Activated CD4-positive, alpha-beta T cell treated with anti-CD3 and anti-CD28 coated beads for 4 hours (primary cell): ENCODE measurements at places on chromosomes 6 and 20.
A peak's percentile ranks its signal among the peaks of the same experiment; 100 is the strongest.

- no peak for DNase-seq
Observed at GRCh38 chr20:51926670-51927305, 124.5 kb upstream of the SALL4 start.

- no peak for DNase-seq
Observed at GRCh38 chr6:163698086-163698485, 283.6 kb downstream of the QKI start.

- DNase-seq = no peak
Observed at GRCh38 chr6:108193131-108193530, 27.3 kb downstream of the NR2E1 start.

DNA sequence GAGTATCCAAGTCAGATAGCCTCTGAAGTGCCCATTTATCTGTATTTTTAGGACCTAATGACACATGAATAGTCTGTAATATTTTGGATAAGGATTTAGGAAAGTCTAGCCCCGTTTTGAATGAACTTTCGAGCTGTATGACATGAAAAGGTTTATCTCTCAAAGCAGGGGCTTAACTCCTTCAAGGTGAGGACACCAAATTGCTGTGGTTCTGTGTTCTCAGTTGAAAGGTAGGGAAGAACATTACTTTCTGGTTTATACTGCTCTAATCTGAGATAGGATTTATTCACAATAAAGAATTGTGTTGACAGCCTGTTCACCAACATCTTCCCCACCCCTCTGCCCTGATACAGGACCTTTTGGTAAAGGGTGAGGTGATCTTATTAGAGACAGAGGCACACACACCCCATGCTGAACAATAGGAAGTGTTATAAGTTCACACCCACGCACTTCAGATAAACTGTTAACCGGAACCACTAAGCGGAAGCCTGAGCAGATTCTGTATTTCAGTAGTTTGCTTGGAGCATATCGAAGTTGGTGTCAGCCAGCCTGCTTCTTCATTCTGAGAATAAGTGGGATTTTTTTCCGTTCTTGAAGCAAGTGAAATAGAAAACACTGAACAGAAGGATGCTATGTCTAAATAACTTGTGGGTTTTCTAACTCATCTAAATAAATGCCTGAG lies 223.3 kb downstream of the TMEM242 start:
- DNase-seq = peak; percentile 58

DNA sequence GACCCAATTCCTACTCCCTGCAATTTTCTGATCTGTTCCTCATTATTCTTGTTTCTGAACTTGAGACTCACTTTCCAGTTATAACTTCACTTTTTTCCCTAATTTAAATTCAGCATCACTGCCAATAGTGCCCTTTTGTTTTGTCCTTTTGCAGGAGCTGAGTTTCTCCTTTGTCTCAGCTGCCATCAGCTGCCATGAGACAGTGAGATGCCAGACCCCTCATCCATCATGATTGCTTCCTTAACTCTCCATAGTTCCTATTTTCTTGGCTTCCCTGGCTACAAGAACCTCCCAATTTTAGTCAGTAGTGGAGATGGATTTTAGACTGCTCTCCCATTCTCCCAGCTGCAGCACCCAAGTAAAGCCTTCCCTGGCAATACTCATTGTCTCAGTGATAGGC lies 518.1 kb downstream of the HDGFL1 start:
- no peak for DNase-seq
